ENCODE measurements at places on chromosomes 7 and 10. TPM values are rescaled to one million over a fixed set of nuclear protein-coding genes. Genes with fewer than 3 reads are reported as not detected.

SLC16A9 gene
- 0.26 TPM for total RNA-seq

HK1 gene
- total RNA-seq, result 97.1 TPM

TAS2R4 gene
- 0.51 TPM for total RNA-seq

FLNC gene
- 130 TPM for total RNA-seq

COL26A1 gene
- total RNA-seq, result not detected

ZNF488 gene
- 0.13 TPM for total RNA-seq

ITIH5 gene
- 1.0 TPM for total RNA-seq

NOS3 gene
- 28.4 TPM for total RNA-seq

SNX10 gene
- total RNA-seq, result 3.3 TPM

OPTN gene
- total RNA-seq, result 70.9 TPM

ZNF22 gene
- total RNA-seq, result 33.0 TPM

HDAC9 gene
- total RNA-seq, result 2.0 TPM

ZNF425 gene
- 2.5 TPM for total RNA-seq

ZNF716 gene
- not detected for total RNA-seq

SPDYE2 gene
- total RNA-seq, result not detected

IDI2 gene
- total RNA-seq, result not detected

CCL24 gene
- total RNA-seq, result not detected

NOLC1 gene
- total RNA-seq, result 19.4 TPM

UTF1 gene
- not detected for total RNA-seq

NYAP1 gene
- 2.1 TPM for total RNA-seq

EGFR gene
- total RNA-seq, result 0.26 TPM

ACBD7 gene
- 3.1 TPM for total RNA-seq

ATOH7 gene
- not detected for total RNA-seq

HGF gene
- 0.25 TPM for total RNA-seq

LLCFC1 gene
- not detected for total RNA-seq

ACSL5 gene
- 59.9 TPM for total RNA-seq

TNS3 gene
- total RNA-seq, result 11.8 TPM

OR9A4 gene
- total RNA-seq, result not detected

CDCA7L gene
- total RNA-seq, result 41.0 TPM

GGCT gene
- 33.4 TPM for total RNA-seq

ASZ1 gene
- not detected for total RNA-seq

MCMBP gene
- total RNA-seq, result 58.9 TPM

MACC1 gene
- not detected for total RNA-seq

PRSS1 gene
- total RNA-seq, result not detected

GSTK1 gene
- total RNA-seq, result 58.0 TPM

JCAD gene
- 50.6 TPM for total RNA-seq

CDK14 gene
- 1.2 TPM for total RNA-seq

GSTO2 gene
- 0.51 TPM for total RNA-seq

ADAMTS14 gene
- total RNA-seq, result not detected

ZDHHC4 gene
- total RNA-seq, result 24.0 TPM

GALNT17 gene
- not detected for total RNA-seq

AKR1C8 gene
- total RNA-seq, result not detected

LIPM gene
- not detected for total RNA-seq
